B cell (primary cell): ENCODE measurements at places on chromosomes 2 and 18. TPM values are rescaled to one million over a fixed set of nuclear protein-coding genes. Genes with fewer than 3 reads are reported as not detected.

The UGT1A3 gene
- not detected in 2 replicates for total RNA-seq

The SULT1C2 gene
- not detected in 2 replicates for total RNA-seq

The ATG4B gene
- total RNA-seq, result 130 and 145 TPM in 2 replicates

The EFEMP1 gene
- not detected in 2 replicates for total RNA-seq

The SNORC gene
- 0.94 and 2.2 TPM in 2 replicates for total RNA-seq

The CD8B gene
- 0.46 TPM in 1 of 2 replicates, not detected in the other for total RNA-seq

The CELF4 gene
- not detected in 2 replicates for total RNA-seq

The ZNF804A gene
- total RNA-seq, result 2.4 TPM in 2 replicates

- no peak for DNase-seq
Measured at GRCh38 chr2:101307950-101308431, 510 bp downstream of the RNF149 start.

DNA sequence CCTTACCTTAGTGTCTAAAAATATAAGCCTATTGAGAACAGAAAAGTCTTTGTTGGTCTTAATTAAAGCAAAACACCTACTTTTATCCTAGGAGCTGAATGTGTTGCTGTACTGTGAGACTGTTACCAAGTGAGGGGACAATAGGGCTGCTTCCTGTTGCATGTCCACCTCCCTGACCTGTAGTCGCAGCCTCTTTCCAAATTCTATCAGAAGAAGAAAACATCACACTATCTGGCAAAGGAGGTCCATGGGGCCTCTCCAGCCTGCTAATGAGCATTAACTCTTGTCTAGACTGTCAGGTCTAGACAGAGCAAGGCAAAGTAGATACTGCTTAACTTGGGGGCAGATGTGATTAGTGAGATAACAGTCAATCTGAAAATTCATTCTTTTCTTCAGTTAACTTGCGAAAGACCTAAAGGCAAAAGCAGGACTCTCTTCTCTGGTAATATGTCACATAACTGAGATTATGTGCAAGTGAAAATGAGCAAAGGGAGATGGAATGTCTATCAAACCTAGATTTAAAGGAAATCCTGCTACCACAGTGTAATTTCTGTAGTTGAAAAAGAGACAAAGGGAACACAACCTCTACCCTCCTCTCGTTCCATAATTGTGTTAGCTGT lies 66.9 kb downstream of the CDH20 start:
- DNase-seq, result no peak

- DNase-seq, result no peak
Measured at GRCh38 chr18:28003451-28003850, 173.5 kb downstream of the CDH2 start.

- DNase-seq, result no peak
Measured at GRCh38 chr2:17867133-17867532, 11.3 kb upstream of the KCNS3 start.

DNA sequence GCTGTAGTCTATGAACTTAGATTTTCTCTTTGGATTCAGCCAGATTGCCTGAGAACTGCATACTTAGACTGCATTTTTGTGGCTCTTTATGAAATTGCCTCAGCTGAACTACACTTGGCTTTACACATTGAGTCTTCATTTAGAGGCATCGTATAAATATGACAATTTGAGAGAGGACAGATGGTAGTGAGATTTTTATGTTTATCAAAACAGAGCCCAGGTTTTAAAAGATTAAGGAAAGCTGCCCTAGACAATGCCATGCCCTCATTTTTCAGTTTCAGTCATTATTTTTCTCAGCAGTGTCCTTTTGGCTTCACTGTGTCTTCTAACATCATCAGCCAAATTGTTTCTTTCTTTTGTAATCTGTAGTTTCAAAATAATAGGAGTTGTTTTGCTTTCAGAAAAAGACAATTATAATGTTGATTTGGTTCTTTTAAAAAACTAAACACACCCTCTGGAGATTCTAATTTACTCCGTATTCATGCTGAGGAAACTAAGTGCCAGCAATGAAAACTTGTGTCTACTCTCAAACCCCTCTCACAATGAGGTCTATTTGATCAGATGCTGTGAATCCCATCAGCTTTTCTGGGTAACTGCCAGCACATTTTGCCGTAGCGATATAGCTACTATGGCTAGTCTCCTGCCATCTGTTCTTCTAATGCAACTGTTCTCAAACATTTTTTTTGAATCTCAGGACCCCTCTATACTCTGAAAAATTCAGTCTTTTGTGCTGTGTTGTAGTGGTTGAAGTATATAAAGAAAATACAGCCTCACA lies 46.2 kb downstream of the TWSG1 start:
- DNase-seq, result no peak

GRCh38 chr2:177852389-177852788 lies 220.2 kb downstream of the PDE11A start:
- no peak for DNase-seq

DNA sequence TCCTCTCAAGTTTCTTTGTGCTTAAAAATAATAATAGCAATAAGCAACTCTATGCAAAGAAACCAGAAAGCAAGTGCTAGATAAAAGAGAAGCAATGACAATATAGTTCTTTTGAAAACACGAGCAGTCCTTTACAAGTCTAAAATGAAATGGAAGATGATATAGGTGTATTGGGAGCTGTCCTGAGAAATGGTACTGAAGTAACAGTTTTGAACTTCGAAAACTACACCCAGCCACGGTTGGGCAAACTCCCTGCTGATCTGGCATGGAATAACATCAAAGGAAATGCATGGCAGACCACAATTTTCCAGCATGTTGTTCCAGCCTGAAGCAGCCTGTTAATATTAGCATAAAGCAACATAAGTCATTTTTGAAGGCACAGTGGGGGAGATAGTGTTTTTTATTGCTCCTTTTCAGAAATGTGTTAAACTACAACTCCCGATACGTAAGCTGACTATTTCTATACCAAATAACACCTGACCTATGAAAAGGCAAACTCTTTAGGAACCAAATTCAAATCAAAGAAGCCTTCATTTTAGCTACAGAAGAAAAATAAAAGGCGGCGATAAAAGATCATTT lies 596.1 kb upstream of the KLHL29 start:
- no peak for DNase-seq

GRCh38 chr2:199424160-199424559 lies 33.6 kb downstream of the SATB2 start:
- DNase-seq, result no peak

DNA sequence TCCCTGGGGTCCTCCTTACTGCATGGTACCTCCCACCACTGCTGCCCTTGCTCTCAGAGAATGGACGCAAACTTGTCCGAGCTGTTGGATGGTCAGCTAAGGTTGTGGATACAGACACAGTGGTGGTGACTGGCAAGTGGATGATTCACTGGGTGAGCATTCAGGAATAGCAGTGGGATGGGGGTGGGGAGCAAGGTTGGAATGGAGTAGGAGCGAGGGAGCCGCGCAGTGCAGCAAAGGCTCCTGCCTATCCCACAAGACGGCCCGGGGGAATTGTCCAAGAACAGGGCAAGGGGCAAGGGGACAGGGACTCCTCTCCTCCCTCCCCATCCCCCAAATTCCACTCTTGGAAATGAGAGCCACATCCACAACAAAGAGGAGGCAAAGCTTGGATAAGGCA lies 102.2 kb downstream of the PIEZO2 start:
- no peak for DNase-seq

- DNase-seq, result no peak
Measured at GRCh38 chr2:73107211-73107926, 5.4 kb downstream of the RAB11FIP5 start.

DNA sequence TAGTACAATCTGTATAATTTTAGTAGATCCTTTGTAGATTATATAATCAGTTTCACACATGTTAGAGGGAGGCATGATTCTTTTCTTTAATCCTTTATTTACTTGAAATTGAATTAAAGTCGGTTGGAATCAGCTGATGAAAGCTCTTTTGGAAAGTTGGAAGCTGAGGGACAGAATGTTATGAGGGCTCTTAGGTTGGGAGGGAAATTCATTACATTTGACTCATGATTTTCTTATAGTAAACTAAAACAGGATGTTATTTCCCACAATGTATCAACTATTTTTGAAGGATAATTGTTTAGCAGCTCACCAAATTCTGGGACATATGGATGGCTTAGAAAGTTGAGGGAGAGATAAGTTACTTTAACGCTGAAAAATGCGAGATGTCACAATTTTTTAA lies 52.7 kb upstream of the TMEFF2 start:
- no peak for DNase-seq

GRCh38 chr2:28446531-28446930 lies 49.3 kb upstream of the PLB1 start:
- no peak for DNase-seq

DNA sequence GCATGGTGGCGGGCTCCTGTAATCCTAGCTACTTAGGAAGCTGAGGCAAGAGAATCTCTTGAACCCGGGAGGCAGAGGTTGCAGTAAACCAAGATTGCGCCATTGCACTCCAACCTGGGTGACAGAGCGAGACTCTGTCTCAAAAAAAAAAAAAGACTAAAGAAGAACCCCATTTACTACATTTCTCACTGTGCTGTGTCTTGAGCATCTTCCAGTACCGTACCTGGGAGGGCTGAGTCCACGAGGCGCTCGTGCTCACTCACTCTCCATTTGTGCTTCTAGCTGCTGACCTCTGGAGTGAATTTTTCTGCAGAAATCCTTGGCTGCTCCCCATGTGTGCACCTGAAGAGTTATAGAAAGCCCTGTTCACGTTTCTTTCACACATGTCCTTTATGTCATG lies 204.8 kb downstream of the LDLRAD4 start:
- no peak for DNase-seq

DNA sequence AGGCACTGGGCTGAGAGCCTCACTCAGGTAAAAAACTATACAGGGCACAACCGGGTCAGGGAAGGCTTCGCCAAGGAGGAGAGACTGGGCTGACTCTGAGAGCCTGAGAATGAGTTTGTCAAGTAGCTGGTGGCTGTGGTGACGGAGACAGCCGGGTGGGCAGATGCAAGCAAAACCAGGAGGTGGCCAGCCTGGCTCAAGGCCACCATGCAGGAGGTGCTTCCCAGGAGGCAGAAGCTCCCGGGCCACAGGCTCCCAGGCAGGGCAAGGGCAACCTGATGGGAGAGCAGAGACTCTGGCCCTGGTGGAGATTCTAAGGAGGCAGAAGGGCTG lies 2.9 kb upstream of the INHBB start:
- no peak for DNase-seq

GRCh38 chr2:5951471-5951870 lies 259.3 kb downstream of the SOX11 start:
- no peak for DNase-seq

DNA sequence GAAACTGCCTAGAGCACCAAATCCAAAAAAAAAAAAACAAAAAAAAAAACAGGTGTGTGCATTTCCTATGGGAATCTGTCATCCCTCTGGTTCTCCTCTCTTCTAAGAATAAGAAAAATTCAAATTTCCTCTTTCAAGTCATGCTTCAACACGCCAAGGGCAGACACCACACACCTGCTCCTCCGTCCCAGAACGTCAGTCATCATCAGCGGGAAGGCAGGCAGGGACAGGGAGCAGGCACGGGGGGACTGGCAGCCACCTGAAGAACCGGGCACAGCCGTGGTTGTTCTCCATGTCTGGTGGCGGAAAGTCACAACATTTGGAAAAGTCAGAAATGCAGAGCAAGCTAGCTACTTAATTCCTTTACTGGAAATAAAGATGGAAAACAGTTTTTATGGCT lies 214.8 kb downstream of the IKZF2 start:
- DNase-seq, result no peak

- no peak for DNase-seq
Measured at GRCh38 chr18:39497821-39498220, 1932.2 kb upstream of the CELF4 start.

- DNase-seq, result no peak
Measured at GRCh38 chr18:57784034-57784800, 18.9 kb downstream of the ATP8B1 start.
